ENCODE measurements at places on chromosomes 12 and 14. TPM values are rescaled to one million over a fixed set of nuclear protein-coding genes. Genes with fewer than 3 reads are reported as not detected.

Gene THAP2
- total RNA-seq = 4.9 TPM

Gene ACACB
- 5.4 TPM for total RNA-seq

Gene TMBIM4
- 128 TPM for total RNA-seq

Gene LRP1-AS
- not detected for total RNA-seq

Gene CCDC177
- not detected for total RNA-seq

Gene APOF
- not detected for total RNA-seq

Gene CCER1
- not detected for total RNA-seq

Gene KRT73
- not detected for total RNA-seq

Gene RPL10L
- total RNA-seq = not detected

Gene TCL1B
- total RNA-seq = not detected

Gene OASL
- total RNA-seq = 0.29 TPM

Gene MAP1LC3B2
- total RNA-seq = 0.72 TPM

Gene MMP19
- total RNA-seq = 0.36 TPM

Gene BIN2
- total RNA-seq = not detected

Gene MIP
- total RNA-seq = not detected

Gene SCN8A
- 21.8 TPM for total RNA-seq

Gene PAPOLA
- 251 TPM for total RNA-seq

Gene B3GNT4
- not detected for total RNA-seq

Gene SLC5A8
- total RNA-seq = not detected

Gene EFS
- total RNA-seq = not detected

Gene CLEC2B
- 79.1 TPM for total RNA-seq

Gene TTC8
- total RNA-seq = 21.3 TPM

Gene NEUROD4
- not detected for total RNA-seq

Gene PPP1R36
- total RNA-seq = 0.29 TPM

Gene HVCN1
- total RNA-seq = 4.7 TPM

Gene RNU4-1
- under 0.01 TPM for total RNA-seq

Gene CCDC85C
- total RNA-seq = 12.4 TPM

Gene SLC25A3
- 943 TPM for total RNA-seq

Gene RTN1
- total RNA-seq = 0.93 TPM

Gene KCNMB4
- 1.9 TPM for total RNA-seq

Gene CFAP54
- total RNA-seq = 68.3 TPM

Gene RPGRIP1
- not detected for total RNA-seq

Gene LBHD2
- not detected for total RNA-seq

Gene POTEM
- total RNA-seq = not detected

Gene TMEM30B
- 0.07 TPM for total RNA-seq

Gene GON7
- total RNA-seq = 29.5 TPM

Gene DLGAP5
- 149 TPM for total RNA-seq

Gene SNX6
- total RNA-seq = 190 TPM

Gene OTX2
- not detected for total RNA-seq

Gene LLPH
- 8.4 TPM for total RNA-seq

Gene VWF
- 1,119 TPM for total RNA-seq

Gene ZNF891
- 2.0 TPM for total RNA-seq

Gene COQ5
- total RNA-seq = 20.8 TPM

Gene RECQL
- 157 TPM for total RNA-seq

Gene TPH2
- total RNA-seq = not detected

Gene ALKBH2
- total RNA-seq = 7.1 TPM

Gene KRT86
- total RNA-seq = not detected

Gene NFATC4
- total RNA-seq = 20.2 TPM

Gene TMEM63C
- total RNA-seq = not detected

Gene FAR2
- total RNA-seq = 60.5 TPM

Gene NID2
- 191 TPM for total RNA-seq

Gene RFLNA
- total RNA-seq = 5.8 TPM

Gene PTPRR
- total RNA-seq = 0.86 TPM
